ENCODE measurements at places on chromosomes 4 and X. TPM values are rescaled to one million over a fixed set of nuclear protein-coding genes. Genes with fewer than 3 reads are reported as not detected.

GCNA gene
- total RNA-seq: 1.1 TPM

DGAT2L6 gene
- not detected for total RNA-seq

ADAMTS3 gene
- 5.5 TPM for total RNA-seq

MED14 gene
- 88.3 TPM for total RNA-seq

HSD17B13 gene
- total RNA-seq: 0.11 TPM

HTRA3 gene
- total RNA-seq: 4.6 TPM

CT55 gene
- total RNA-seq: 0.10 TPM

CRMP1 gene
- 106 TPM for total RNA-seq

CXorf51B gene
- not detected for total RNA-seq

PAK3 gene
- total RNA-seq: 1.8 TPM

MAOA gene
- total RNA-seq: 23.3 TPM

BMPR1B gene
- total RNA-seq: 0.33 TPM

BMX gene
- total RNA-seq: not detected

ZFYVE28 gene
- total RNA-seq: 5.7 TPM

MAEA gene
- 80.6 TPM for total RNA-seq

TMEM35A gene
- 1.4 TPM for total RNA-seq

NPY2R gene
- 0.04 TPM for total RNA-seq

NOA1 gene
- 38.8 TPM for total RNA-seq

TMEM192 gene
- 14.2 TPM for total RNA-seq

MMRN1 gene
- not detected for total RNA-seq

IRS4 gene
- 7.9 TPM for total RNA-seq

SLC39A8 gene
- total RNA-seq: 33.6 TPM

ZNF182 gene
- 9.1 TPM for total RNA-seq

MGARP gene
- 0.21 TPM for total RNA-seq
